ENCODE measurements at places on chromosomes 7 and 10.

DNA sequence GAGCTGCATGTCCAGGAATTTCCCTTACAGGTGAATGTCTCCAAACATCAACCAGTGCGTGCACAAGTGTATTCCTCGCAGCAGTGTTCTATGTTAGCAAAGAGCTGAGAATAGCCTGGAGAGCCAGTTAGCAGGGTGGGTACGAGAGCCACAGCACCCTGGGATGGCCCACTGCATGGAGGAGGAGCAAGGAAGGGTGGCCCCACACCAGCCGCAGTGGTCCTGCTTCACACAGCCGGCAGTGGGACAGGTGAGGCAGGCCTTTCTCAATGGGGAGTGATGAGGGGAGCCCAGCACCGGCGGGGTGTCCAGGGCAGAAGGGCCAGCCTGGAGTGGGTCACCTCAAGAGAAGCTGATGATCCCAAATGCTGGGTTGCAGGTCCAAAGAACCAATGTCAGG lies 240.7 kb downstream of the TCERG1L start:
- DNase-seq: no peak

GRCh38 chr7:108057951-108058481 lies 55.1 kb upstream of the LAMB1 start:
- no peak for DNase-seq

DNA sequence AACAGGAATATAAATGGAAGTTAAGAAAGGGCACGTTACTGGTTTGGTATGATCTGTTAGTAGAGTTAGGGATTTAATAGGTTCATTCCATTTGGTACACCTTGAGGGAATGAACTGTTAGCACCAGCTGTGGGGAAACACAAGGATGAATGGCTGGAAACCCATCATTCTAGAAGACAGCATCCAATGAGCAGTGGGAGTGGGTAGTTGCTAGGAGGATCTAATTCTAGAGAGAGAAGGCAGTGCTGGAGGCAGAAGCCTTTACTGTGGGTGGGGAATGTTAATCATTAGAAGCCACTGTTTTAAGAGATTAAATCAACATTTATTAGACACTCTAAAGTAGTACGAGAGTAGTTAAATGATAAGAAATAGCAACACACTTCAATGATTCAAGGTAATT lies 15.5 kb upstream of the GPR15LG start:
- peak; percentile 80 for DNase-seq

DNA sequence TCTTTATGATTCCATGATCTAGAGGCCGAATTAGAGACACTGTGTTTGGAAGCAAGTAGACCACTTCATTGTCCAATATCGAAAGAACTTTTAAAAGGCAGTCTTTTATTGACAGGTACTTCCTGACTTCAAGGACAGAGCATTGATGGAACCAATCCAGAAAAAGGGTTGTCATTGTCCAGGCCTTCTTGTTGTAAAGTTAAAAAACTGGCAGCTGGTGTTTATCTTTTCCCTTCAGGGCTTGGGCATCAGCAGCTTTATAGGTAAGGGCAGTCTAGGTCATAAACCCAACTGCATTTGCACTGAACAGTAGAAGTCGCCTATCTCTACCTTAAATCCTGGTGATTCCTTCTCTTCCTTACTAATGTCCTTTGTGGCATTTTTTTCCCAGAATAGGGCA lies 95.6 kb downstream of the ST7 start:
- DNase-seq: no peak

DNA sequence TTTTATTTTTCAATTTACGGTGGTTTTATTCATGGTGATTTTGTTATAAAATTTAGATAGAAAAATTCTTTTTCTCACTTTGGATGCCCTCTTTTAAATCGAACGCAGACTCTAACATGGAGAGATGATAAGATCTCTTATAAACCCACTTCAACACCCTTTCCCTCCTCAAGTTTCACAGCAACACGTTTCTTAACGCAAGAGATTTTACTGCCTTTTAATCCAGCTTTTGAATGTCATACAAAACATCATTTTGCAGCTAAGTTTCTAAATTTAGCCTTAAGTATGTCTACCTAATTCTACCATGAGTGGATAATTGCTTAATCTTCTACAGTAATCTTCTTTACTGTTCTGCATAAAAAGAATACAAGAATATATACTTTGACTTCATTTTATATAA lies 70.0 kb downstream of the SEMA3C start:
- DNase-seq: no peak

DNA sequence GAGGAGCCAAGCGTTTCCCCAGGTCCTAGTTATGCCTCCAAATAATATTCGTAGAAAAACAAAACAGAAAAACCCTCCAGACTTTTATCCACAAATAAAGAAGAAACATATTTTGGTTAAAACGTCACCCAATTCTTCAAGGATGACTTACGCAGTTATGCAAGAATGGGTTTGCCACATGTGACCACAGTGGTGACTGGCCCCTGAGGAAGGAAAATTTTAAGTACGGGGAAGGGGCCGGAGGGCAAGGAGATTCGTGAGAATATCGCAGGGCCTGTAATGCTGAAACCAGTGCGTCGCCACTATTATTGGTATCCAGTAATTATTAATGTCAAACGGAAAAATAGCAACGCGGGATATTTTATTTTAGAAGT lies 537 bp upstream of the MRPS24 start:
- no peak for DNase-seq

- DNase-seq: no peak
Measured at GRCh38 chr7:127792528-127793342, 140.7 kb downstream of the SND1 start.

DNA sequence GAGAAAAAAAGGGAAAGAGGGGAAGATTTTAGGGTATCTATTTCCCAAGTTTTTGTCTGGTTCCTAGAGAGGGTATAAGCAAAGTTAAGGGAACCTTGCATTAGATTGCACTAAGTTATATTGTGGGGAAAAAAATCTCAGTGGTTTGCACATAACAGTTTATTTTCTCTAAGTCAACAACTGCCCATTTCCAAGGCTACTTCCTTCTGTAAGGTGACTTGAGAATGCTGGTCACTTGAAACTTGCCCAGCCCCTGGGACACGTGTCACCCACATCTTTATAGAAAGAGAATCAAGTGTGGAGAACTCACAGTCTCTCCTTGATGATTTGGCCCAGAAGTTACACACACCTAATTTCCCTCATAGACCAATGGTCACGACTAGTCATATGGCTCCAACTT lies 488.6 kb upstream of the PODXL start:
- no peak for DNase-seq

Measured in putamen (tissue), 1 donor.